Umbilical cord (tissue), 2 donors: ENCODE measurements at places on chromosomes 11 and 22. TPM values are rescaled to one million over a fixed set of nuclear protein-coding genes. Genes with fewer than 3 reads are reported as not detected.

The ACTN3 gene
- not detected for total RNA-seq

The LMF2 gene
- total RNA-seq: 34.2 TPM

The VWCE gene
- not detected for total RNA-seq

The RASD2 gene
- total RNA-seq: not detected

The APOBEC3A gene
- 16.6 TPM for total RNA-seq

The TRABD gene
- 20.5 TPM for total RNA-seq

The CST6 gene
- 4.6 TPM for total RNA-seq

The OR5AR1 gene
- total RNA-seq: 13.7 TPM

The CREB3L1 gene
- 23.4 TPM for total RNA-seq

The DBX1 gene
- total RNA-seq: not detected

The SAA1 gene
- total RNA-seq: not detected

The CCDC89 gene
- total RNA-seq: 10.8 TPM

The FXYD6 gene
- 48.2 TPM for total RNA-seq

The CNGA4 gene
- total RNA-seq: not detected

The TMEM151A gene
- total RNA-seq: 0.24 TPM

The DAGLA gene
- total RNA-seq: 1.4 TPM

The CCDC86 gene
- total RNA-seq: 4.3 TPM

The CBLIF gene
- not detected for total RNA-seq

The NPAS4 gene
- total RNA-seq: 2.4 TPM

The PLAAT2 gene
- total RNA-seq: not detected

The OR5AS1 gene
- 6.3 TPM for total RNA-seq

The OR2AG1 gene
- 4.6 TPM for total RNA-seq

The OR5P2 gene
- not detected for total RNA-seq

The GGTLC2 gene
- not detected for total RNA-seq
